Heart right ventricle (tissue), 16 donors: ENCODE measurements at places on chromosomes 1 and 21. TPM values are rescaled to one million over a fixed set of nuclear protein-coding genes. Genes with fewer than 3 reads are reported as not detected.

DNA sequence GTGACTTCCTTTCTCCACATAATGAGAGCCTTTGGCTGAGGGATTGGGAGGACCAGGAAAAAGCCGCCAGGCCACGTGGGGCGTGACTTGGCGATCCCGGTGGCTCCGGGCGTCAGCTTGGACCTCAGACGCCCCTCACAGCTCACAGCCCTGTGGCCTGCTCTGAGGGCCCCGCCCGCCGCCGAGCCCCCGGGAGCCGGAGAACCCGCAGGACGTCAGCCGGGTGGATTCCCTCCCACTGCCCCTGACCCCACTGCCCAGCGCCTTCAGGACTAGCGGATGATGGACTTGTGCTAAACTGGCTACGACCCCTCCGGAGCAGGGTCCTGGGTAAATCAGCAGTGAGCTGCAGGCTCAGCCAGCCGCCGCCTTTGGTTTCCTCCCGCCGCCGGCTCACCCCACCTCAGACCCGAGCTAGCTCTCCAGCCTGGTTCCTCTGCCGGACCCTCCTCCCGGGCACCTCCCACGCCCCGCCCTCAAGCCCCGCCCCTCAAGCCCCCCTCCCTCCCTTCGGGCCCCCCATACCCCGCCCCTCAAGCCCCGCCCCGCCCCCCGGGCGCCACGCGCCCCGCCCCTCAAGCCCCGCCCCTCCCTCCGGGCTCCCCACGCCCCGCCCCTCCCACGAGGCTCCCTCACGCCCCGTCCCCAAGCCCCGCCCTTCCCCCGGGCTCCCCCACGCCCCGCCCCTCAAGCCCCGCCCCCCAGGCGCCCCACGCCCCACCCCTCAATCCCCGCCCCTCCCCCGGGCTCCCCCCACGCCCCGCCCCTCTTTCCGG is 10.0 kb upstream of the FAAP20 start:
- H3K27ac ChIP-seq, result peak overlapping the region; percentile 87
- peak; percentile 91 for DNase-seq
- no peaks in the 10 kb centered on the region for H3K27me3 ChIP-seq

DNA sequence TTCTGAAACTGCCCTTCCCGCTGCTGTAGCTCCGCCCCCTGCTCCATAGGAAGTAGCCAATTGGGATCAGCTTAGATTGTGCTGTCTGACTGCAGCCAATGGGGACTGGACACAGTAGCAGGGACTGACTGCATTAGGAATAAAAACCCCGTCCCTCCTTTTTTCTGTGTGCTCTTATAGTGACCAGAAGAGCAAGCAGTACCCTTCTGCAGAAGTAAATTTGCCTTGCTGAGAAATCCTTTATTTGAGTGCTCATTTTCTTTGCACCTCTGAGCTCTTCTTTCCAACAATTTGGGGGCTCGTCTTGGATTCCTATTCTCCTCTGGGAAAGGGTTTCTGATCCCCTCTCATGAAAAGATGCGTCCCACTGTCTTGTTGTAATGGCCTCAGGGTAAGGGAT is 16.2 kb downstream of the OR2L13 start:
- no peaks in the 10 kb centered on the region for H3K4me1 ChIP-seq
- no peaks in the 10 kb centered on the region for H3K36me3 ChIP-seq
- H3K27me3 ChIP-seq, result no peaks in the 10 kb centered on the region
- H3K27ac ChIP-seq, result no peak overlapping the region

- no peak overlapping the region for H3K4me3 ChIP-seq
- peak overlapping the region; percentile 46 for H3K27ac ChIP-seq
- no peaks in the 10 kb centered on the region for H3K27me3 ChIP-seq
- no peaks in the 10 kb centered on the region for H3K36me3 ChIP-seq
- no peaks in the 10 kb centered on the region for H3K4me1 ChIP-seq
Observed at GRCh38 chr1:33435096-33435820, 4.4 kb upstream of the PHC2 start.

- H3K27me3 ChIP-seq, result no peaks in the 10 kb centered on the region
- H3K27ac ChIP-seq, result no peak overlapping the region
- no peak overlapping the region for H3K4me3 ChIP-seq
- H3K36me3 ChIP-seq, result no peaks in the 10 kb centered on the region
Observed at GRCh38 chr1:5935026-5935425, 57.2 kb downstream of the NPHP4 start.

GRCh38 chr1:27772036-27772931 is 735 bp upstream of the STX12 start:
- H3K36me3 ChIP-seq, result peaks cover 20% of the 10 kb centered on the region
- H3K4me3 ChIP-seq, result peak overlapping the region; percentile 83
- no peaks in the 10 kb centered on the region for H3K4me1 ChIP-seq
- H3K27me3 ChIP-seq, result no peaks in the 10 kb centered on the region
- peak overlapping the region; percentile 93 for H3K27ac ChIP-seq

DNA sequence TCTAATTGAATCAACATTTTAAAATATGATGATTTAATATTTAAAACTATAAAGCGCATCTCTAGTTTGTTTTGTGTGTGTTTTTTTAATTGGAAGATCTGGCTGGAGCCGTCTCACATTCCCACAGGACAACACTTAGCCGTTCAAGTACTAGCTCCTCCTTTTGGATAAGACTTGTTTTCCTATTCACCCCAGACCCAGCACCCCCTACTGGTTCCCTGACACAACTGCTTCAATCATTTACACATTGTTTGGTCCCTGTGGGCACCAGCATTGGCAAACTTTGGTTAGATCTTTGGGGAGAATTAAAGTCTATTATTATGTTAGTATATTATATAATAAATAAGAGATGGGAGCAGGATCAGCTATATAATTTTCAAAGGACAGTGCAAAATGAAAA is 34.5 kb downstream of the TYW3 start:
- no peaks in the 10 kb centered on the region for H3K4me1 ChIP-seq
- no peak overlapping the region for H3K27ac ChIP-seq
- DNase-seq, result no peak

DNA sequence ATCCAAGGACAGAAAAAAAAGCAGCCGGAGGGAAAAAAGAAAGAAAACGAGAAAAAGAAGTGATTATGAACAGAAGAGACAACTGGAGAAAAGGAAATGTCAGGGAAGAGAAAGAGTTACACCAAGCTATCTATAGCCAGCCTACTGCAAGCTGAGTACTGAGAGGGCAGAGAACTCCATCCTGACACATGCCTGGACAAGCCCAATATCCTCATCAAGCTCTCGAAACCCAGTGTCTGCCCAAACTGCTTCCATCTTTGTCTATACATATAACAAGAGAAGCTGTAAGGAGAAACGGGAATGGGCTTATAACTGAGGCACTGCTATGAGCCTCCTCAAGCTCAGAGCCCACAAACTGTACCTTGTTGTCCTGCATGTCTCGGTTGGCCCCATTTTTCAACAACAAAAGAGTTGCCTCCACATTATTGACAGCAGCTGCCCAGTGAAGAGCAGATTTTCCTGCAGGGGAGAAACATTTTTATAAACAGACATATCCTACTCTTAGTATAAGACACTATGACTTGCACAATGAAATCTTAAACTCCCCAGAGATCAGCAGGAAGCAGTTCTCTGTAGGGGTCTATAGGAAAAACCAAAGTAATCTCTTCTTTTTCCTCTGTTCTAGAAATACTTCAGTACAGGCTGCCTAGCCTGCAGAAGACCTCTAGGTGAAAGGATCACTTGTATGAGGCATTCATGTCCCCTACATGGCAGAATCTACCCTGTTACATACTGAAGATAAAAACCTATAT is 21.2 kb upstream of the ADAM30 start:
- no peaks in the 10 kb centered on the region for H3K4me1 ChIP-seq
- peaks cover 99% of the 10 kb centered on the region for H3K36me3 ChIP-seq
- no peak overlapping the region for H3K27ac ChIP-seq
- no peak overlapping the region for H3K4me3 ChIP-seq
- H3K27me3 ChIP-seq, result no peaks in the 10 kb centered on the region

GRCh38 chr1:226678251-226678650 is 60.8 kb downstream of the ITPKB start:
- H3K27me3 ChIP-seq, result no peaks in the 10 kb centered on the region
- peak overlapping the region; percentile 82 for H3K27ac ChIP-seq
- no peaks in the 10 kb centered on the region for H3K36me3 ChIP-seq
- H3K4me1 ChIP-seq, result no peaks in the 10 kb centered on the region
- no peak overlapping the region for H3K4me3 ChIP-seq

- no peak overlapping the region for H3K4me3 ChIP-seq
- H3K4me1 ChIP-seq, result peaks cover 2% of the 10 kb centered on the region
- no peaks in the 10 kb centered on the region for H3K36me3 ChIP-seq
Observed at GRCh38 chr1:47924270-47925048, 72.7 kb downstream of the TRABD2B start.

- no peaks in the 10 kb centered on the region for H3K4me1 ChIP-seq
- H3K27ac ChIP-seq, result no peak overlapping the region
- no peak for DNase-seq
Observed at GRCh38 chr1:41611068-41611931, 126.8 kb upstream of the EDN2 start.

DNA sequence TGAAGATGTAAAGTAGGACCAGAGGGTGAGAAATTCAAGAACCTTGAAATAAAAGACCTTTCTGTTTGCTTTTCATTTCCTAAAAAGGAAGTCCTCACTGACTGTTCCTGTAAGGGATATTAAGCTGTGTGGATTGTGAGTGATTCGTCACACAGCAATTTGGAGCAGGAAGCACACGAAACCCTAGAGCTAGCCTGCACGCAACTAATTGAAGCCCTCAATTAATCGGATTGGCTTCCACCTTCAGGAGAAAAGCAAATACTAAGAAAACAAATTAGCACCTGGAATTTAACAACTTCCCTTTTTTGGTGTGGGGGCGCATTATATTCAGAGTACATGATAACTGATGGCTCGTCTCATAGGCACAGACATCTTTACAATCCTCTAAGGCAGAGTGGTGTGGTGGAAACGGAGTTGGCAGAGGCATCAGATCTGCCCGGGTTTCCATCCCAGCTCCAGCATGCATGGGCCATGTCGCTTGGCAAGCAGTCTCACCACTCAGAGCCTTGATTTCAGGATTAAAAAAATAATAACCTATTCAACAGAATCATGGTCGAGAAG is 95.2 kb downstream of the KCNJ15 start:
- H3K36me3 ChIP-seq, result no peaks in the 10 kb centered on the region
- H3K27me3 ChIP-seq, result no peaks in the 10 kb centered on the region
- peaks cover 26% of the 10 kb centered on the region for H3K4me1 ChIP-seq

DNA sequence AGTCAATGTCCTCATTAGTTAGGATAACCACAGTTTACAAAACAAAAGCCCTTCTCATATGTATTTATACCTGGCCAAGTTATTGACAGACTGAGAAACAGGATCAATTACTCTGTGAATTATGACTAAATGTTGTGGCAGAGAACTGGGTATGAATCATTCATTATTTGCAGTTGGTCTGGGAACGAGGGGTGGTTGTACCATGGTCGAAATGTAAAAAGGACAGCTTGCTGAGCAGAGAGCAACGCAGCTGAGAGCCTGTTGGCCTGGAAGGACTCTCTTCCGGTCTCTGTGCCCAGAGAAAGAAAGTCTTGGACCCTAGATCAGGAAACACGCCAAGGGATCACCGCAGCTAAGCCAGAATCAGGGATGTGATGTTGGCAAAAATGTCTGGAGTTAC is 169.6 kb downstream of the DISC1 start:
- H3K36me3 ChIP-seq, result peaks cover 15% of the 10 kb centered on the region
- H3K4me3 ChIP-seq, result no peak overlapping the region
- no peaks in the 10 kb centered on the region for H3K27me3 ChIP-seq
- no peaks in the 10 kb centered on the region for H3K4me1 ChIP-seq
- H3K27ac ChIP-seq, result no peak overlapping the region
- no peak for DNase-seq

GRCh38 chr1:63126104-63126503 is 196.3 kb upstream of the FOXD3 start:
- no peaks in the 10 kb centered on the region for H3K36me3 ChIP-seq
- no peak overlapping the region for H3K4me3 ChIP-seq

DNA sequence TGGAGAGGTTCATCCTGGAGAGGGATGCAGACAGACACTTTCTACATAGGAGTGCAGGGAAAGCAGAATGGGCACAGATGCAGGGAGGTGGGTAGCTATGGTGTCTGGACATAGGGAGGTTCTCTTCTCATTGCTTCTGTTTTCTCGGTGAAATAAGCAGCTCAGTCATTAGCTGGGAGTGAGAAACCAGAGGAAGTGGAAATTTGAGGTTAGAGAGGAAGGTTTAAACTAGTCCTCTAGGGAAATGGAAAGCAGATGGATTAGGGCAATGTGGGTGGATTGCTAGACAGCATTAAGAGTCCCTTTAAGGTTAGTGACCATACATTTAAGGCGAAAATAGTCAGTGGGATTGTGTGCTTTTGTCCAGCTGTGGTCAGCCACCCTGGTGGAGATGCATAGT is 39.6 kb downstream of the MPZL1 start:
- H3K36me3 ChIP-seq, result peaks cover 11% of the 10 kb centered on the region
- no peak for DNase-seq
- no peak overlapping the region for H3K27ac ChIP-seq
- H3K4me1 ChIP-seq, result peaks cover 20% of the 10 kb centered on the region
- no peaks in the 10 kb centered on the region for H3K27me3 ChIP-seq
- H3K4me3 ChIP-seq, result no peak overlapping the region

DNA sequence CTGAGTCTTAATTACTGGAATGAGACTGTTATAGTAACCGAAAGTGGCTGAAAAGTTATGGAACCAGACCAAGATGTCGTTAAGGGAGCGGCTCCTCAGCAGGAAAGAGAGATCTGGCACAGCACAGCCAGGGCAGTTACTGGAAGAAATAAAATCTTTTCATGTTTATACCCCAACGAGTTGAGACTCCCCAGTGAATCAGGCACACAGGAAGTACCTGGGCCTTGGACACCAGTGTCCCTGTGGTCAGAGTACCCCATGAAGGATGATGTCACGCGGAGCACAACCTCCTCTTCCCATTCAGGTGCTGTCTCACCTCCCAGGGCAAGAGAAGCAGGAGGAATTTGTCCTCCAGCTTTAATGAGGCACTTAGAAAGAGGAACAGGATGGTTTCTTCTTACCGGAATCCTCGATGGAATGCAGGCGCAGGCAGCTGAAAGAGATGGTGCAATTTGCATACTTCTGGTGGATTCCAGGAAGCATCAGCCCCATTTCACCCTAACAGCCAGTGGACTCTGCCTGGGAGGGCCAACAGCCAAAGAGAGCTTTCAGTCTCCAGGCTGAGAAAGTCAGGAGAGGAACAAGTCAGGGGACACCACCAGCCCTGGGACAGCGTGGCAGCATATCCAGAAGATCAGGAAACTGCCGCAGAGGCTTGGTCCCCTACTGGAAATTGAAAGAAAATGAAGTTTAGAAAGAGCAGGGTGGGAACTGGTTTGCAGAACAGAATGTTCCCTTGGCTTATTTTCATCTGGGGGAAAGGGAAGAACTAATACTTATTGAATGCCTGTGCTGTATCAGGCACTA is 35.9 kb upstream of the CTTNBP2NL start:
- H3K4me3 ChIP-seq, result peak overlapping the region; percentile 39
- H3K27ac ChIP-seq, result peak overlapping the region; percentile 68
- H3K36me3 ChIP-seq, result no peaks in the 10 kb centered on the region
- no peaks in the 10 kb centered on the region for H3K27me3 ChIP-seq
- H3K4me1 ChIP-seq, result peaks cover 35% of the 10 kb centered on the region

- no peak for DNase-seq
- no peaks in the 10 kb centered on the region for H3K4me1 ChIP-seq
- no peaks in the 10 kb centered on the region for H3K36me3 ChIP-seq
- no peak overlapping the region for H3K27ac ChIP-seq
- no peaks in the 10 kb centered on the region for H3K27me3 ChIP-seq
- no peak overlapping the region for H3K4me3 ChIP-seq
Observed at GRCh38 chr1:33074193-33074945, 6.6 kb upstream of the AZIN2 start.

Gene AIRE
- total RNA-seq, result not detected

Gene ADAMTS1
- total RNA-seq, result 79.0 TPM

Gene FCAMR
- not detected for total RNA-seq

Gene MYOG
- total RNA-seq, result not detected

Gene C1orf87
- not detected for total RNA-seq

Gene MAEL
- 2.7 TPM for total RNA-seq

Gene NBPF6
- total RNA-seq, result not detected

Gene ADGRL4
- total RNA-seq, result 12.4 TPM

Gene GBP2
- total RNA-seq, result 9.6 TPM

Gene CHIA
- not detected for total RNA-seq

Gene FAAH
- 3.0 TPM for total RNA-seq
